ENCODE measurements at places on chromosomes 2 and 18.

DNA sequence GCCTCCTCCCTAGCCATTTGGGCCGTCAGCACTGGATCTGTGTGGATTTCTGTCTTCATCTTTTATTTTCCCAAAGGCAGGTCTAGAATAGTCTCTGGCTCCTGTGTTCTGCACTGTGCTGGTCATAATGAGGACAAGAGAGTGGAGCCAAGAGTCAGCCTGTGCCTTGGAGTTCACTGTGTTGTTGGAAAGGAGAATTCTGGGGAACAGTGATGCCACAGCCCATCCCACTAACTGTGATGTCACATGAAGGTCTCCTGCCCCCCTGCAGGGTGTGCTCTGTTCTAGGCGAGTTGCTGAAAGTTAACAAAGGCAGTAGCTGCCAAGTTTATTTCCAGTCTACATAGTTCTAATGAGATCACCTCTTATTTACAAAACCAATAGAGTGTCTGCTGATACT, 248.5 kb downstream of the TPGS2 start:
- peak; percentile 56 for DNase-seq

DNA sequence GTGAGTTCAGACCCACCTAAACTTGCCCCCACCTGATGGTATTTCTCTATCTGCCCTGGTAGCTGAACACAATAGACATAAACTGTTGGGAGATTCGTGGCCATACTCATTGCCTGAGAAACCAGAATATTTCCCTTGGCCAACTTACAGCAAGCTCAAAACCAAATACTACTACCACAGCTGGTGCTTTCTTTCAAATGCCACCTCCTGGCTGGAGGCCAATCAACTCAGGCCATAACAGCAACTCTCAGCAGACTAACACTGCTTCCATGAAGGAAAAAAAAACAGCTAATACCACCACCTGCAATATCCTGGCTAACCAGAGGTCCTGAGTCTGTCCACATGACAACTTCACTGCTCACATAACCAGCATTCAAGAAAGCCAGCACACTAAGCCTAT, 373.1 kb downstream of the CMPK2 start:
- no peak for DNase-seq

- no peak for DNase-seq
Measured at GRCh38 chr2:88808652-88809051, 117.2 kb downstream of the RPIA start.

DNA sequence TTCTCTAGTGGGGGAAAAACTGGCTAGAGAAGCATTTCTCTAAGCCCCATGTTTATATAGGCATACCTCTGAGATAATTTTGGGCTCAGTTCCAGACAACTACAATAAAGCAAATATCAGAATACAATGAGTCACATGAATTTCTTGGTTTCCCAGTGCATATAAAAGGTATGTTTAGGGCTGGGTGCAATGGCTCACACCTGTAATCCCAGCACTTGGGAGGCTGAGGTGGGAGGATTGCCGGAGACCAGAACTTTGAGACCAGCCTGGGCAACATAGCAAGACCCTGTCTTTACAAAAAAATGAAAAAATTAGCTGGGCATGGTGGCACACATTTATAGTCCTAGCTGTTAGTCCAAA, 22.2 kb downstream of the TSN start:
- peak; percentile 22 for DNase-seq

DNA sequence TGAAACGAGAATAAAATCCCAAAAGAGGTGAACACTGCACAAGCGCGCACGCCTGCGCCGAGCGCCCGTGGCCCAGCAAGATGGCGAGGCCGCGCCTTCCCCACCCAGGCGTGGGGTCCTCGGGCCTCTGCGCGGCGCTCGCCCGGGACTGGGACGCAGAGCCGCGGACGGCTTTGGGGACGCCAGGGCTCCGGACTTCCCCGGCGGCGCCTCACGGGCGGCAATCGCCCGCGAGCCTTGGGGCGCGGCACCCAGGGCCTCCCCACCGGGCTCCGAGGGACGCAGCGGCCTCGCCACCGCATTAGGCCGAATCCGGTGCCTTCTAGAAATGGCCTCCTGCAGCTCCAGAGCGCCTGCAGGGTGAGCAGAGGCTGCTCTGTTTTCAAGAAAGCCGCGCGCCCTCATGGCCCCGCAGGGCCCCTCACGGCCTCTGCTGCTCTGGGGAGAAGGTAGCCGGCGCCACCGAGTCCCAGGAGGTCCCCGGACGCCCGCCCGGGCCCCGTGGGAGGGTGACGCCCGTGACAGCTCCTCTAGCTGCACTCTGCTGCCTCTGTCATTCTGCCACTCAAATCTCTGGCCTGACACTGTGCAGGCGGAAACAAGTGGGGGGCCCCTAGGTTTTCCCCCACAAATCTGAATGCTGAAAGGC, 35.9 kb upstream of the POMC start:
- DNase-seq: no peak

GRCh38 chr2:172241222-172241621, 138.5 kb upstream of the DLX2 start:
- no peak for DNase-seq

- DNase-seq: peak; percentile 22
Measured at GRCh38 chr2:99957332-99958133, 184.9 kb downstream of the AFF3 start.

Data from fibroblast of skin of left quadriceps (primary cell).